Sciatic nerve (tissue), 2 donors: ENCODE measurements at places on chromosomes 5 and 9. TPM values are rescaled to one million over a fixed set of nuclear protein-coding genes. Genes with fewer than 3 reads are reported as not detected.

The PGM5 gene
- total RNA-seq, result 28.4 TPM

The ANKRD31 gene
- 0.53 TPM for total RNA-seq

- no peak for DNase-seq
These were observed 52.9 kb upstream of the SSBP2 start for GRCh38 chr5:81803812-81804211.

GRCh38 chr5:2110137-2110933, 227.6 kb upstream of the IRX4 start:
- DNase-seq, result no peak

DNA sequence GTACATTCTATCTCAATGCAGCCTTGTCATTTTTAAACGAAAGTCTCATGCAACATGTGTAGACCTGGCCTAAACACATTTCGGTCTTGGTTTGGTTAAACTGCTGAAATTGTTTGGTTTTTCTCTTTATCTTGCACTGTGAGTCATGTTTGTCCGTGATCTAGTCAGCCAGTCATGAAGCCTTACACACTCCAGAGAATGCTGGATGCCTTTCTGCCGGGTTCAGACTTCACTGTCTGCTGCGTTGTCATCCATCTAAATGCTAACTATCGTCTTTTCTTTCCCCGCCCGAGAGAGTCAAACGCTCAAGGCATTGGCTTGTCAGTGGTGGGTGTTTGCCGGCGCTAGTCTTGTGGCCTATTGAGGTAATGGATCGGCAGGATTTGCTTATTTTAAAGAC, 1194.6 kb upstream of the WWC1 start:
- DNase-seq, result no peak

The PCDHAC2 gene
- 2.4 TPM for total RNA-seq

DNA sequence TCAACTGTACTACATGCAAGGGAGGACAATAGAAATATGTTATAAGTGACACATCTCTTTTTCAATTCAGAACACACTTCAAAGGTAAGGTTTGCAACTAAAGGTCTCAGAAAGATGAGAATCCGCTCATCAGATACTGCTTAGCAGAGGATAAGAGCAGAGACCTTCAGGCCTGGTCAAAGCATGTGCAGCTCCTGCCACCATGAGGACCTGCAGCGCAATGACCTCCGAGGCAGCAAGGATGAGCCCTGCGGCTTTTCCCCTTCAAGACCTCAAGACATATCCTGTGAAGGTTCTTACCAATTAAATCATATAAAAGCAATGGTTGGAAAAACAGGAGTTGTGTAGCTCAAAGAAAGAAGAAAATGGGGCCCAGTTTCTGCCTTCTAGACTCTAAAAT, 135.8 kb downstream of the TRIM36 start:
- DNase-seq, result no peak

GRCh38 chr5:59732806-59733205, 160.7 kb downstream of the PDE4D start:
- no peak for DNase-seq

DNA sequence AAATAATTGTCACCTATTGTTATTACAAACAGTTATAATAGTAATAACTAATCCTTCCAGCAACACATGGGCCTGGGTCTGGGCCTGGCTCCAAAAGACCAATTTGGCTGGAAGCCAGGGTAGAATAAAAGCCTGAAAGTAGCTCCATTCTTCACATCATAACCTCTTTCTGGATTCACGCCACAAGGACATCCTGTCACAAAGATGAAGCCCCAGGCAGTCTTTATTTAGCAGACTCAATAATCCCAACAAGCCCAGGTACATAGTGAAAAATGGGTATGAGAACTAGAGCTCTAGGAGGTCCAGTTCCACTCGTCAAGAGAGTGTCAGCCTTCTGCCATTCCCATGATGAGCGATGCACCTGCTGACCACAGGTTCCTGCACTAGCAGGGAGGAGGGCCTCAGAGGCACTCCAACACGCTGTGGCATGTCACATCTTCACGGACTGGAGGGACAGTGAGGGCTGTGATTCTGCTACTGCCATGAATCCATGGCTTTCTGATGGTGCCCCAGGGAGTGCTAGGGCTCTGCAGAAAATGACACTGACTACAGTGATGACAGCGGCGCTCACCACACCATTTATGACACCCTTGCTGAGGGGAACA, 124.9 kb downstream of the SPOCK1 start:
- no peak for DNase-seq

The SLC4A9 gene
- total RNA-seq, result 0.18 TPM

DNA sequence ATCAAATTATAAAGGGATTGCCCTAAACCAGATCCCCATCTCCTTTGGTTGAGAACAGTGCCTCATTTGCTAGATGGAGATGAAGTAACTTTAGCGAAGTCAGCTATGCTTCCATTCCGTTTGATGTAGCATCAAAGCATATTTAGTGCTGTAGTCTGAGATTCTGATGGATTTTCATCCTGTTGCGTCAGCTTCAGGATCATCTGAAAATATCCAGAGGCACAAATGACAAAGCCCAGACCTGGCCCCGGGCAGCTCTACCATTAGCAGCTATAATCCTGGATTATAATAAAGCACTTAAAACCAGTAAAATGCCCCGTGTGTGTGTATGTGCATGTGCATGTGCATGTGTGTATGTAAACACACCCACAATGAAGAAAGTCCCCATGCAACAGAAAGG, 44.7 kb downstream of the ERAP1 start:
- DNase-seq, result no peak

DNA sequence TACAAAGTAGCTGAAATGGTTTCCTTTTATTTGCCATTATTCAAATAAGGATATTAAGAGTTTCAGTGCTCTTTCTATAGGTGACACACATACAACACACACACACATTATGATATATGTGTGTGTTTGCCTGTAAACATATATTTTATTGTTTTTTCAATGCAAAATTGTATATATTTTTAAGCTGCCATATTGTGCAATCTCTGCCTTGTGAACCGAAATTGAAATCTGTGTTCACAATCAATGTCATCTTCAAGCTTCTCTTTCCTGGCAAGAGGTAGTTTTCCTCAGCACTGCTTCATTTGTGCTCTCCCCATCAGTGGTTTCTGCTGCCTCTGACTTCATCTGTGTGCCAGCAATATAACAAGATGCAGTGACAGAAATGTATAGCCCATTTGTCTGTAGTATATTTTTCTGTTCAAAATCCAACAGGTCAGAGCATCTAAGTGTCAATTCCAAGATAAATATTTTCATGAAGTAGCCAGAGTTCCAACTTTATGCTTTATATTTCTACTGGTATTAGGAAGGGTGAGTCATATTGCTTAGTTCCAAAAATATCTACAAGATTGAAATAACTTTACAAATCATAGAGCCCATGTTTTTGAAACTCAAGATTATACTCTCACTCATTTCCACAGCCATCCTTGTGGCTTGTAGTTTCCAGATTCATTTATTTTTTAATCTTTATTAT, 1704.8 kb upstream of the CDH9 start:
- no peak for DNase-seq

The PCAT7 gene
- total RNA-seq, result 0.67 TPM

- no peak for DNase-seq
These were observed 1.1 kb upstream of the SPINK1 start for GRCh38 chr5:147832541-147832940.

The TAF11L5 gene
- not detected for total RNA-seq

DNA sequence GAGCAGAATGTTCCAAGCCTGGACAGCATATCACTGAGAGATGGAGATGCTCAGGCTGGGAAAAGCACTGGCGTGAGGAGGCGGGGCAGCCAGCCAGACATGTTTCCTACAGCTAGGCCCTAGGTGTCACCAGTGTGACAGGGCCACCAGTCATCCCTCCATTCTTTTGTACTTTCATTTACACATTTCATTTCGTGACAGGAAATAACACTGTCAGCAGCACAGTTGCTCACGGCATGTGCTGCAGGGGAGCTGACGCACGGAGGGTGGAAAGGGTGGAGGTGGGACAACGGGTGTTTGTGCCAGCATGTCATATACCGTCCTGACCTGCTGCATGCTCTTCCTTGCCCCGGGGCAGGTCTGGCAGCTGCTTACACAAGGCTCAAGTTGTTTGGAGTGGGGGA, 14.8 kb upstream of the CEMIP2 start:
- no peak for DNase-seq

GRCh38 chr5:141680751-141681201, 1.3 kb downstream of the ARAP3 start:
- DNase-seq, result no peak

DNA sequence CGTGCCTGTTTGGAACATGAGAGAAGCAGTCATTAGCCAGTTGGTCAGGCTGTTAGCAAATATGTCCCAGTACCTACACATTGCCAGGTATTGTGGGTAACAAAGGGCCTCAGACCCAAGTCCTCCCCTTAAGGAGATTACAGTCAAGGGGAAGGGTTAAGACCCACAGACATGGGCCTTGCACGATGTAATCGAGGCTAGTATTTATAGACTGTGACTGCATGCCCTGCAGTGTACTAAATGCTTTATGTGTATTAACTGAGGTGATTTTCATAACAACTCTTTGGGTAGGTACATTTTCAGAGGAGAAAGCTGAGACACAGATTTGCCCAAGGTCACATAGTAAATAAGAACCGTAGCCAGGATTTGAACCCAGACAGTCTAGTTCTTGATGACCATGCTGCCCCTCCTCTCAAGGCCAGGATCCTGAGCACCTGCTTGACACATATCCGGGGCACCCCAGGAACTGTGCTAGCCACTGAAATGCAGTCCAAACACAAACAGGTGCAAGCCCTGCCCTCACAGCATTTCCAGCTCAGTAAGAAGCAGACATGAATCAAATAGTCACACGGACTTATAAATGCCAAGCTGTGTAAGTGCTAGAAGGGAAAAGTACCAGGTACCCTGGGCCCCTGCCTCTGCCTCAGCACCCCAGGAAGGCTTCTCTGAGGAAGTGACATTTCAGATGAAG, 32.0 kb upstream of the GRPEL2 start:
- no peak for DNase-seq

- DNase-seq, result no peak
These were observed 13.6 kb upstream of the IL17B start for GRCh38 chr5:149392718-149393117.

The TGFBI gene
- total RNA-seq, result 232 TPM

GRCh38 chr5:35956429-35956828, 18.0 kb upstream of the CAPSL start:
- no peak for DNase-seq

- DNase-seq, result no peak
These were observed 191.2 kb downstream of the CDH9 start for GRCh38 chr5:26847041-26847736.

- no peak for DNase-seq
These were observed 30.5 kb upstream of the ADAM19 start for GRCh38 chr5:157606046-157606445.

GRCh38 chr9:6383551-6384225, 29.3 kb upstream of the UHRF2 start:
- no peak for DNase-seq

DNA sequence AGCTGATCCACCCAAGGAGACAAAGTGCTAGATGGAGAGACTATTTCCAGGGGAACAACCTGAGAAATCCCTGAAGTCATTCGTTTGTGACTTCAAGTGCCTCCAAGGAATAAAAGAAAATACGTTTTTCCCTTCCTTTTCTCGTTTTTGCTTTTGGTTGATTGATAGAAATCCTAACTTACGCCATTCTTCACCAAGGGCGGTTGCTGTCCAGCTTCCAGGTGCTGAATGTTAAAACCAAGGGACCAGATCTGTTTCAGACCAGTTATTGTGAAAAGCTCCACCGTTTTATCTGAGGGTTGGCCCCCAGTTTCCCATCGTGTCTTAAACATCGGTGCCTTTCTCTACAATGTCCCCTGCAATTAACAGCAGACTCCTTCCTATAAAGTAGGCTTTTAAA, 600.7 kb upstream of the SGCD start:
- no peak for DNase-seq

- DNase-seq, result no peak
These were observed 210.6 kb downstream of the CD180 start for GRCh38 chr5:66986009-66986408.

- no peak for DNase-seq
These were observed 72.5 kb downstream of the PLAC8L1 start for GRCh38 chr5:146032911-146033310.

GRCh38 chr9:9498128-9498527, 1114.7 kb downstream of the PTPRD start:
- no peak for DNase-seq

GRCh38 chr9:116189683-116190082, 36.1 kb downstream of the PAPPA start:
- no peak for DNase-seq

DNA sequence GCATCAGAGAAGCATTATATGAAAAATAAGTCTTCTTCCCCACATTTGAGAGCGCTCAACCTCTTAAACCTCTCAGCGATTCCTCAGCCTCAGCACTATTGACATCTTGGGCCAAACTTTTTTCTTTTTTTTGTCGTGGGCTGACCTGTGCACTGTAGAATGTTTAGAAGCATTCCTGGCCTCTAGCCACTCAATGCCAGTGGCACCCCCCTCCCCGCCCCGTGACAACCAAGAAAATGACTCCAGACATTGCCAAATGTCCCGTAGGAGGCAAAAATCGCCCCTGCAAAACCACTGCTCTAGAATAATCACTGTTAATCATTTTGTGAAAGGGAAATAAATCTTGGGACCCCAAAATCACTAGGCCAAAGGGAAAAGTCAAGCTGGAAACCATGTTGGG, 129.1 kb upstream of the BOD1 start:
- DNase-seq, result no peak

The SAXO1 gene
- 0.49 TPM for total RNA-seq

The SLC6A7 gene
- not detected for total RNA-seq

DNA sequence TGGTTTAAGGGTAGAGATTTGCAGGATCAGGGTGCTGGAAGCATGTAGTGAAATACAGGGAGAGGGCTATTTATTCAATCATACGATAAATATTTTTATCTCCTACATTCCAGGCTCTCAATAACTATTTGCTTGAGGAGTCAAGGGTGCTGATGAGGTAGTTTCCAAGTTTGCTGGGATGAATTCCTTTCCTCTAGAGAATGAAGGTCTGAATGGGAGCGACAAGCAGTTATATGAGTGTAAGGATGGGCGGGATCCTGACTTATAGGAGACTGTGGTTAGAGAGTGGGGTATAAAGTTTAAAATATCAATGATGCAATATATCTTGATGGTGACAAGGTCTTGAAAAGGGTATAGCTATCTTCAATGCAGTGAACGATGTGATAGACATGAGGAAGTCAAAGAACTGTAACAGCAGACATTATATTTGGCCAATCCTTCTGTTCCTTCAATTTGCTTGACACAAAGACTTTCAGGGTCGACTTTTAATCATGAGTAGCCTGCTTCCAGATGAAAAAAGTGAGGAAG, 201.1 kb upstream of the HAPLN1 start:
- DNase-seq, result no peak

The CD14 gene
- 107 TPM for total RNA-seq

GRCh38 chr5:9507974-9508373, 37.9 kb downstream of the SEMA5A start:
- DNase-seq, result no peak

DNA sequence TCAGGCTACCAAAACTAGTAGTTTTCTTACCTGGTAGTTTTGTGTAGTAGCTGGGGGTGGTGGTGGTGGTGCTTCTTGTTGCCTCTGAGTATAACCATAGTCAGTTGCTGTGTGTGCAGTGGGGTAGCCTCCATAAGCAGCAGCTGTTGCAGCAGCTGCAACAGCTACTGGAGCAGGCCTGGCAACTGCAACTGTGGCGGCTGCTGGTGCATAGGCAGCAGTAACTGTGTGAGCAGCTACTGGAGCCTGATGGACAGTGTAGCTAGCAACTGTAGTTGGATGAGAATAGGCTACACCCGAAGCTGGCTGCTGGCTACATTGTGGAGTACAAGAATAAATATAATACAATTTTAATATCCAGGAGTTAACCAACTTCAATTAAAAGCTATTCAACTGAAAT, 24.7 kb downstream of the ZFR start:
- DNase-seq, result no peak

The AJM1 gene
- total RNA-seq, result 3.1 TPM

GRCh38 chr9:77944556-77945243, 86.9 kb downstream of the GNAQ start:
- DNase-seq, result no peak

The ADAMTSL2 gene
- total RNA-seq, result 22.3 TPM
